Liver (tissue), 10 donors: ENCODE measurements at places on chromosomes 5 and 9. TPM values are rescaled to one million over a fixed set of nuclear protein-coding genes. Genes with fewer than 3 reads are reported as not detected.

DNA sequence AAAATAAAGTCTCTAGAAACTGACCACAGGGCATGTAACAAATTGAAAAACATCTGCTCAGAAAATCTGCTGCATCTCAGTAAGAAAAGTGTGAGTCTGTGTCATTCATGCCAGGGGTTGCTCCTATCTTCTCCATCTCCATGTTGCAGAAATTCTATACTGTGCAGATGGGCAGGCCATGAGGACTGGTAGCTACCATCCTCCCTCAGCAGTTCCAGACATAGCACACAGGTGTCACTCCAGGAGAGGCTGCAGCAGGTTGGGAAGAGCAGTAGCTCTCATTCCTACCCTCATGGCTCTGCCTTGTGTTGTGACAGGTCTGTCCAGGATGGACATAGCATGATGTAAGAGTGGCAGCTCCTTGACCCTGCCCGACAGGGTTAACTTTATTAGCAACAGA is 173.4 kb downstream of the NDUFS4 start:
- no peak for DNase-seq

GRCh38 chr9:5563886-5564285 is 53.6 kb downstream of the PDCD1LG2 start:
- DNase-seq = no peak

DNA sequence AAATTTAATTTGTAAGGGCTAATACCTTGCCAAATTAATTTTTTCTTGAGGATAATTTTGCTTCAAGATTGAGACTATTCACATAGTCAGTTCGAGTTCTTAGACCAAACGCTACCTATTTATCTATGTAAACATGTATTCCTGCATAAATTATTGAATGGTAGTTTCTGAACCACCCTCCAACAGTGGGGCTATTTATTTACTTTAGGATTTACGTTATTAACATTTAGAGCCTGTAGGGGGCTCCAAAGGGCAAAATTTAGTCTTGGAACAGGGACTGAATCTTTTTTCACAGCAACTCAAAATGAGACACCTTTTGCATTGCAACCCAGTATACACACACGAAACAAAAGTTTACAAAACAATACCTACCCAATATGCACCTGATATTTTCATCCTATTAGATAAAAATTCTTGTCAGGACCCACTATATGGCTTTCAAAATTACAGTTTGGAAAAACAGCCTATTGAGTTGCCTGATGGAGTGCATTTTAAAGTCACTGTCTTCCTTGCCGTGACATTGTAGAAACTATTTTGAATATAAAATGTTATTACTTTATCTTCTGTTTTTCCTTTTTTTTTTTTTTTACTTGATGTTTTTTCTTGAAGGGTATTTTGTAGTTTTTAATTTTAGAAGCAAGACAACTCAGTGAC is 47.1 kb upstream of the POU4F3 start:
- DNase-seq = no peak

DNA sequence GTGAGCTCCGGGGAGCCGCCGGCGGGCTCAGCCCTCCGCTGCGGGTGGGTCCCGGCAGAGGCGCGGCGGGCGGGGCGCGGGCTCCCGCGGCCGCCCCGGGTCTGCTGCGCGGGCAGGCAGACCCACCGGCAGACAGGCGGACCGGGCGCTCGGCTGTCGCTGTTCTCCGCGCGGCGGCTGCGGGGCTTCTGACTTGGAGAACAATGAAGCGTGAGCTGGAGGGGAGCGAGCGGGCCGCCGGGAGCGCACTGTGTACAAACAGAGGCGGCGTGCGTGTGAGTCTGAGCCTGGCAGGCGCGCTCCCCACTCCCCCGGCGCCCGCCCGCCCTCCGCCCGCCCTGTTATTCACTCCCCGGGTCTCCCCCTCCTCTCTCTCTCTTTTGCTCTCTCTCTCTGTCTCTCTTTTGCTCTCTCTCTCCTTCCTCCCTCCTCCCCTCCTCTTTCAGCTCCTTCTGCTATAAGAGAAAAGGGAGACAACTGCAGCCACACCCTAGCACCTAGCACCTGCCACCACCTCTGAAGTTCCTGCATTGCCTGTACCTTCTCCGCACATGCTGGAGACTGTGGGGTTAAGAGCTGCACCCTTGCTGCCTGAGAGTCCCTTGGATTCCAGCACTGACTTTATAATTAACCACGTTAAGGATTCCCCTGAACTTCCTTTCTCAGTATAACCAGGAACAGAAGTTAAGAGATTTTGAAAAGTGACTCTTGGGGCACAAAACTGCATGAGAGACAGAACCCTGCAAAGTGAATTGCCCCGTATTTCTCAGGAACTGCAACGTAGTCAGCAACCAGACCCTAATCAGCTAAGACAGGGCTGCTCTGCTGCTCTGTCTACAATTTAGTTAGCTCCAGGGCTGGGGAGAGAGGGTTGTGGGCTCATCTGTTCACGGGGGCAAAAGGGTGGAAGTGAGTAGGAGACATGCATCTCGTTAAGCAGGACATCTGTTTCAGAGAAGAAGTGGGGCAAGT is at the start of gene EDIL3:
TSS of gene EDIL3 (minus strand) at position 277 of the 972 bp plus-strand sequence. CDS start 506 bp downstream, outside the sequence.
- DNase-seq = peak; percentile 34

DNA sequence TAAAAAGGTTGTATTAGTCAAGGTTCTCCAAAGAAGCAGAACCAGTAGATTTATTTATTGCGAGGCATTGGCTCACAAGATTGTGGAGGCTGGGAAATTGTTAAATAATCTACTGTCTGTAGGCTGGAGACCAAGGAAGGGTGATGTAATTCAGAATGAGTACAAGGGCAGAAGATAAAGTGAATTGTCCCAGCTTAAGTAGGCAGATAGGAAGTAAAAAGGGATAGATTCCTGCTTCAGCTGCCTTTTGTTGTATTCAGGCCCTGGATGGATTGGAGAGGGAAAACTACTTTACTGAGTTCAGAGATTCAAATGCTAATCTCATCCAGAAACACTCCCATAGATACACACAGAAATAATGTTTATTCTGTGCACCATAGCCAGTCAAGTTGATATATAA is 301.1 kb downstream of the CYLC2 start:
- no peak for DNase-seq

- DNase-seq = no peak
These were observed 624.1 kb downstream of the ISL1 start for GRCh38 chr5:52007230-52007858.

DNA sequence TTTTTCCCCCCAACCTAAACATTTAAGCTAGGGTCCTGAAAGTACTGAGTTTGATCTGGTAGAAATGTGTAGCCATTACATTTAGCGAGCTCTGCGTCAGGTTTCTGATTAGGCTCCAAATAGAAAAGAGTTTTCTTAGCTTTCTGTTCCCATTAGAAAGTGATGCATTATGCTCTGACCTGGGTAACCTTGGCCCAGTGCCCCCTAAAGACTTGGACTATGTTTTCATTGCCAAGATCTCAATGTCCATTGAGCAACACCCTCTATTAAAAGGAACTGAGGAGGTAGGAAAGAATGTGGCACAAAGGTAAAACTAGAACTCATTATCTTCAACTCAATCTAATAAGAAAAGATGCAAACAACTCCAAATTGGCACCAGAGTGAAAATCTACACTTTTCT is 358.9 kb upstream of the PCSK5 start:
- no peak for DNase-seq

- no peak for DNase-seq
These were observed 269.4 kb upstream of the KLF9 start for GRCh38 chr9:70683841-70684240.

GRCh38 chr9:121453232-121453892 is 46.3 kb downstream of the GGTA1 start:
- no peak for DNase-seq

Gene MEGF9
- polyA plus RNA-seq = 15.5 TPM

Gene PCDHA1
- not detected for polyA plus RNA-seq

Gene CMBL
- polyA plus RNA-seq = 56.1 TPM

Gene SLC12A2
- polyA plus RNA-seq = 2.5 TPM

Gene SPAG8
- polyA plus RNA-seq = 0.14 TPM

Gene AHRR
- 0.15 TPM for polyA plus RNA-seq
